GM04503 (cell line): ENCODE measurements at places on chromosomes 2 and 18.

- DNase-seq = no peak
These were observed 87.7 kb upstream of the TGFA start for GRCh38 chr2:70641263-70641784.

- DNase-seq = peak; percentile 16
These were observed 53.8 kb upstream of the SPTBN1 start for GRCh38 chr2:54402350-54402749.

DNA sequence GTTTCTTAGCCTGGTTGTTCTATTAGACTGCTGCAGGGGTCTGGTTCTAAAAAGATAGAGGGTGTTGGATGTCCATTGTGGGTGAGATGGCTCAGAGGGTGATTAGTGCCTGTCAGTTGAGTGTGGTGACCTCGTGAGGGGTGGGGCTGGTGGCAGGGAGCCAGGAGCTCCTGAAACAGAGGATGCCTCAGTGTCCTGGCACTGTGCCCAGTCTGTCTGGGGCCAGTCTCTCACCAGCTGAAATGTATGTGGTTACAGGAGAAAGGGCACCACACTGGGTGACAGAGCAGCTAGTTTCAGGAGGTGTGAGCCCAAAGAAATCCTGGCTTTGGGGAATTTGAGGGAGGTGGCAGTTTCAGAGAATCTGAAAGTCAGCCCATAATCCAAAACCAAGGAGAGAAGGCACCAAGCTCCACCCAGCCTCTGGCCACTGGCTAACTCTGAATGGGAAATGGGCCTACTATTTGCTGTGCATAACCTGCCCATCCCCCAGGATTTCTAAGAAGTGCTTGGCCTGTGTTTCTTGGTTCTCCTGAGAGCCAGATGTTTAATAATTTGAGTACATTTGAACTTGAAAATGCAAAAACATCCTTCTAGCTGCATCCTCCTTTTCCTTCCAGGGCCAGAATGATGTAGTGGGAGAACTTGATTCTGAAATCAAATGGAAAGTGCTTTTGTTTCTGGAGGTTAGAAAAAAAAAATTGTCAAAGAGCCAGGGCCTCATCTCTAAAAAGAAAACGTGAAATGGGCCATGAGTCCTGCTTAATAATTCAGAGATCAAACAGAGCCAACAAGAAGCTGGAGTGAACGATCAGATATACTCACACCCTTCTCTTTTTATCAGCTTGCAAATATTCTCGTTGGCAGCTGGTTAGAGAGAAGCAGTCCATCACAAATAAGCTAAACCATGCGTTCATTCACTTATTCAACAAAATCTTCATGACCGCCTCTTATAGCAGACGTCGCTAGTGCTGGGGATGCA lies 92.3 kb downstream of the B3GNT2 start:
- DNase-seq = no peak

GRCh38 chr2:27724905-27725701 lies 46.4 kb upstream of the MRPL33 start:
- DNase-seq = no peak

- DNase-seq = no peak
These were observed 193.3 kb upstream of the RBBP8 start for GRCh38 chr18:22739789-22740188.

- no peak for DNase-seq
These were observed 395.2 kb downstream of the BCL11A start for GRCh38 chr2:60158262-60158661.

DNA sequence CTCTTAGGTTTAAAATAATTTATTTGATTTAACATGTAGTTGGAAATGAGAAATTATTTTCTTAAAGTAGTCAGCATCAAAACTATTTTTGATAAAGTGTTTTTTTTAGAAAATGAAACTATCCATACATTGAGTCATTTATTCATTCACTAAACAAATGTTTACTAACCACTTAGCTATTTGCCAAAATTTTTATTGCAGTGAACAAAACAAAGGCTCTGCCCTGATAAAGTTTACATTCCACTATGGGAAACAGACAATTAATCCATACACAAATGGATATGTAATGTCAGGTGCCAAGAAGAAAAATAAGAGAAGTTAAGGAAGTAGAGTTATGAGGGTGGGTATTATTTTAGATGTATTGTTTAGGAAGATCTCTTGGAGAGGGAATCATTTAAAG lies 19.1 kb upstream of the CCDC178 start:
- DNase-seq = no peak

GRCh38 chr2:72964146-72964525 lies 46.8 kb downstream of the EMX1 start:
- DNase-seq = no peak

- no peak for DNase-seq
These were observed 791.5 kb downstream of the BCL11A start for GRCh38 chr2:59761966-59762365.

DNA sequence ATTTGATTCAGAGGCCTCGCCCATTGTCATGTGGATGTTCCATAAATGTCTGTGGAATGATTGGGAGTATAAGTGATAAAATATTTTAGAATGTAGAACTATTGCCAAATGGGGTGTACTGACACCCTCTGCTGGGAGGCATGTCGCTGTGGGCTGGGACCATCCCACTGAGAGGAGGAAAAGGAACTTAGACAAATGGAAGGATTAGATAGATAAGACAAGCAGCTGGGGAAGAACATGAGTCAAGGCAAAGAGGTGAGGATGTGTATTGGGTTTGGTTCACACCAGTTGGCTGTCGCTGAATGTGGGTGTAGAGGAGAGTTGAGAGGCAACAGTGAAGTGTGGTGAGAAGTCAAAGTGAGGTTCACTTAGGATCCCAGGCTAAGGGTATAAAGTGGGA lies 4.0 kb downstream of the C2orf74 start:
- no peak for DNase-seq

DNA sequence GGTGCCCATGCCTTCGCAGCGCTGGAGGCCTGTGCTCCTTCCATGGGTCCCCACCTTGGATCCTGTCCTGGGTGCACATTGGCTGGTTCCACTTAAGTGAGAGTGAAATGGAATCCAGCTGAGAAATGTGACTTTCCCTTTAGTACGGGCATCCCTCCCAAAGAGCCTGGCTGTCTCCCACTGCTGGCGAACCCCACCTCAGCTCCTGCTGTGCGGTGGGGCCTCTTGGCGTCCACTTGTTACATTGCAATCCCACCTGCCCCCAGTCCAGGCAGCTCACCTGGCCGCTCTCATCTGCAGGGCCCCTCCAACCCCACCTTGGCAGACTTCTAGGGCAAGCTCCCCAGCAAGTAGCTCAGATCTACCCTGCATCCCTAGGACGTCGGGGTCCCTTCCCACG lies 35.5 kb upstream of the GNAL start:
- no peak for DNase-seq

- no peak for DNase-seq
These were observed 59.5 kb downstream of the IRS1 start for GRCh38 chr2:226740039-226740648.

GRCh38 chr2:3604991-3605961 lies 10.4 kb downstream of the COLEC11 start:
- DNase-seq = no peak

- DNase-seq = no peak
These were observed 176.8 kb upstream of the ALKAL2 start for GRCh38 chr2:464562-465309.

DNA sequence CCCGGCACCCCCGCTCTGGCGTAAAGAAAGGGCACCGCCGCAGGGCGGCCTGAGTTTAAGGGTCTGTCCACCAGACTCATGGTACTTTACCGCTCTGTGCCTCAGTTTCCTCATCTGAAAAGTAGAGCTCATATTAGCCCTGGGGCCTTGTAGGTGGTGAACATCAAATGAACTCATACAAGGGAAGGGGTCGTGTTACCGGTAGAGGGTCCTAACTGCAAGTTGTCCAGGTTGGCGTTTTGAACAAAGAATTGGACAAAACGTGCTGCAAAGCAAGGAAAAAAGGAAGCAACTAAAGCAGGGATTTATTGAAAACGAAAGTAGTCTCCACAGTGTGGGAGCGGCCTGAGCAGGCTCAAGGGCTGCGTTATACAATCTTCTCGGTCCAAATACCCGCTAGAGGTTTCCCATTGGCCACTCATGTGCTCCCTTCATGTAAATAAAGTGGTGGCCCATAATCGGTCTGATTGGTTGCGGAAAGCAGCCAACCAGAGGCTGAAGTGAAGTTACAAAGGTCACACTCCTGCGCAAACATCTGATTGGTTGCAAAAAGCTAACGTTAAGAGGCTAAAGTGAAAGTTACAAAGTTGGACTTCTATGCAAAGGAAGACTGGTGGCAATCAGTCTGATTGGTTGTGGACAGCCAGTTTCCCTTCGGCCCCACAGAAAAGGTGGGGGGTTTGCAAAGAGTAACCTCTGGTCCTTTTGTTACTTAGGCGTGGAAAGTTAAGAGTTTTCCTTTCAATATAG lies 80.7 kb upstream of the LDLRAD4 start:
- DNase-seq = peak; percentile 49

- DNase-seq = no peak
These were observed 260.9 kb downstream of the RIT2 start for GRCh38 chr18:42854558-42854957.

GRCh38 chr2:174752403-174753037 lies 11.8 kb downstream of the CHRNA1 start:
- no peak for DNase-seq

- DNase-seq = no peak
These were observed 605.2 kb upstream of the LRRTM4 start for GRCh38 chr2:78127424-78127823.

DNA sequence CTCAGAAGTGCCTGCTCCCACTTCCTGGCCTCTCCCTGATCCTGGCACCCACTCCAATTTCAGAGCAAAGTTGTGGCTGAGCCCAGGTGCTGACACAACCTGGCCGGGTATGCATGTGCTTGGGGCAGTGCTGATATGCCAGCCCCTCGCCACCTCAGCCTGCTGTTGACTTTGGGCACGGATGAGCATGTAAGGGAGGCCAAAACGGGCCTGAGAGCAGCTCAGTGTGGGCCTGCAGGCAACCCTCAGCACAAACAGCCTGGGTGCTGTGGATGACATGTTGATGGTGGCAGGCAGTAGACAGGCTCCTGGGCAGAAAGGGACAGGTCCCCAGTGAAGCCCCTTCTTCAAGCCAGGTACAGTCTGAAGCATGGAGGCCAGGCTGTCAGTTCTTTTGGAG lies 553.6 kb upstream of the FSIP2 start:
- no peak for DNase-seq

DNA sequence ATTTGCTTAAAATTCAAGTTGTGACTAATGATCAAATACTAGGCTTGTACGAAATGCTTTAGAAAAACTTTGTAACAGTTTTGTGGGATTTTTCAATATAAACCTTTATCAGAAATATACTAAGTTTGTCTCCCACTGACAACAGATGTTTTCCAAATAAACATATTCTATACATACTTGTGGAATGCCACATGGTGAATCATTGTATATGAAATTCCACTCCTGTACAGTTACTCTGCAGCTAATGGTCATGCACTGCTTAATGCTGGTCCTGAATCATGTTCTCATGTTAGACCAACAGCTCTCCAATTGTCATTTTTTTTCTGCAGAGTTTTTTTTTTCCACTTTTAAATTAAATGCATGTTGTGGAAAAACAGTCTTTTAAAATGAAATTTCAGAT lies 90.1 kb downstream of the DPP4 start:
- no peak for DNase-seq

DNA sequence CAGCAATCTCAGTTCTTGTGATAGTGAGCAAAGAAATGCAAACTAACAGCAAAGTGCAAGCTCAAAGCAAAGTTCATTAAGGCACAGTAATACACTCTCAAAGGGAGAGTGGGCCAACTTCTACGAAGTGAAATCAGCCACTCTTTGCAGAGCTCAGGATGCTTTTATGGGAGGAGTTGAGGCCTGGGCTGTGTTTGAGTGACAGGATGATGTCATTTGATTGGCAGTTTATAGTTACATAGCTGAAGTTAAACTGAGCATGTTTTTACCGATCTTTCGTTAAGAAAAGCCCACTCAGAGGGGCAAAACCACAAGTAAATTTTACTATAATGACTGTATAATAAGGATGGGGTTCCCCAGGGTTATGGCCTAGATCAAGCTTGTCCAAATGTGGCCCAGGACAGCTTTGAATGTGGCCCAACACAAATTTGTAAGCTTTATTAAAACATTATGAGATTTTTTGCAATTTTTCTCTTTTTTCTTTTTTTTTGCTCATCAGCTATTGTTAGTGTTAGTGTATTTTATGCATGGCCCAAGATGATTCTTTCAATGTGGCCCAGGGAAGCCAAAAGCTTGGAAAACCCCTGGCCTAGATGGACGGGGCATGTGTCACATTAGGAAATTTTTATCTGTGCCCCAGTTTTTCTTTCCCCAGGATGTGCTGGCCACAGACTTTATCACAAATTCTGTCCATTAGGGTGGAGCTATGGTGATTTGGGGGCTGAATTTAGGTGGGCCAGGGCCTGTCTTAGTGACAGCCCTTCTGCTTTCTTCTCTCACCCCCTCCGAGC lies 8.3 kb upstream of the DNAH7 start:
- DNase-seq = no peak

GRCh38 chr18:28208268-28208667 lies 31.3 kb upstream of the CDH2 start:
- DNase-seq = no peak

GRCh38 chr2:8779795-8780671 lies 57.4 kb downstream of the KIDINS220 start:
- DNase-seq = no peak

GRCh38 chr2:15845294-15845693 lies 95.1 kb upstream of the MYCN start:
- no peak for DNase-seq

- no peak for DNase-seq
These were observed 27.2 kb downstream of the LHCGR start for GRCh38 chr2:48728295-48728694.
